Activated CD8-positive, alpha-beta memory T cell treated with anti-CD3 and anti-CD28 coated beads, Interleukin-2, amount 10 ng/mL, durations not matched to agents 7 days and 5 days (primary cell): ENCODE measurements at places on chromosomes 1 and 21. TPM values are rescaled to one million over a fixed set of nuclear protein-coding genes. Genes with fewer than 3 reads are reported as not detected.

The CFHR5 gene
- not detected for total RNA-seq

DNA sequence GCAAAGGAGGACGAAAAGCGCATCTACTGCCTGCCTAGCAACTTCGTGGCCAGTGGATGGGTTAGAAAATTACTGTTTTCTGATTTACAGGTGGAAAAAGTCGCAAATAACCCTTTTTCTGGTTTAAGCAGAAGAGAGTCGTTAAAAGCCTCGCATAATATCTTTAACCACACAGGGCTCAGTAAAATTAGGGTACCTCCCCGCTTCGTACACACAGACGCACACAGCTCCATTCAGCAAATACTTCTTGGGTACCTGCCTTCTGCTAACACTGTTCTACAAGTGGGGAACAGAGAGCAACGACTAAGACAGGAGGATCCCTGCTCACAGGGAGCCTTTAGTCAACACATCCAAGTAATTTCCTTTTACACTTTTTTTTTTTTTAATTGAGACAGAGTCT is 704 bp downstream of the ALG6 start:
- peak overlapping the region; percentile 89 for H3K27ac ChIP-seq
- peak overlapping the region; percentile 98 for H3K4me3 ChIP-seq
- H3K27me3 ChIP-seq = peaks cover 4% of the 10 kb centered on the region

The AGTRAP gene
- total RNA-seq = 59.9 TPM

The MAB21L3 gene
- not detected for total RNA-seq

DNA sequence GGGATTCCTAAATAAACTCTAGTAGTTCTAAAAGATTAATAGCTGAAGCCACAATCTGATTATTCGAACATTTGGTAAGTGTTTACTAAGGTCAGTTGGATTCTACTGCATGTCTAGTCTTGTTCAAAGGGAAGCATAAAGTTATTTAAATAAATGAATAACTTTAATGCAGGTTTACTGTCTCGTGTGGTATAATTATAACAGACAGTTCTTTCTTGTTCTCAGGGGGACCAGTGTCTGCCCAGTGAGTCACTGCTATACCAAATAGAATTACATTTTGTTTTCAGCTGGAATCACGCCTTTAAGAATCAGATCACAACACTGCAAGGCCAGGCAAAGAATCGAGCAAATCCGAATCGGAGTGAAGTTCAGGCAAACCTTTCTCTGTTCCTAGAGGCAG is 45.1 kb downstream of the SMG7 start:
- H3K4me1 ChIP-seq = peaks cover 18% of the 10 kb centered on the region
- H3K27me3 ChIP-seq = no peaks in the 10 kb centered on the region
- no peak overlapping the region for H3K4me3 ChIP-seq
- no peak for DNase-seq
- H3K27ac ChIP-seq = no peak overlapping the region
- peaks cover 22% of the 10 kb centered on the region for H3K36me3 ChIP-seq

DNA sequence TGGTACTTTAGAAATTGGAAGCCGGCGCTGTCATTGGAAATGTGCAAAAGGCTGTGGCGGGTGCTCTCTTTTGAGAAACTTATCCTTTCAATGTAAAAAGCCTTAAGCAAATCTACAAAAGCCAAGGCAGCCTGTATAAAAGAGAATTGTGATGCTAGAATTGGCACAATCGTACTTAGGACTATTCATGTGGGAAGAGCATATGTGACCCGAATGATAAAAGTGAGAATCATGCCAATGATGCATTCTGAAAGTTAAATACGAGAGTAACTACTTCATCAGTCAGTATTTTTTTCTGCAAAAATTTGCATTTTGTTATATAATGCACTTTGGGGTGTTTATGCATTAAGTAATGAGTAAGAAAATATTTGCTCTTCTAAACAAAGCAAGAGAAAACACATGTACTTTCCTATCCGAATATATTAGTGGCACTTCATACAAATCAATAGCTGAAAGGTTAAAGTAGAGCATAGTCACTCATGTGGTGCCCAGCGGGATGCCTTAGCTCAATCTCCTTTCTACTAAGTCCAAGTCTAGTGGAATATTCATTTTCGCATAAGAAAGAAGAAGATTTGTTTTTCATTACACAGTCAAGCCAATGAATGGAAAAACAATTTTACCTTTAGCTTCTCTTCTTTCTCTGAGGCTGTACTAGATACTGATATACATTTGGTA is 1256.6 kb upstream of the B3GALT2 start:
- H3K4me1 ChIP-seq = no peaks in the 10 kb centered on the region
- no peak overlapping the region for H3K27ac ChIP-seq
- H3K36me3 ChIP-seq = no peaks in the 10 kb centered on the region
- DNase-seq = no peak
- no peak overlapping the region for H3K4me3 ChIP-seq

DNA sequence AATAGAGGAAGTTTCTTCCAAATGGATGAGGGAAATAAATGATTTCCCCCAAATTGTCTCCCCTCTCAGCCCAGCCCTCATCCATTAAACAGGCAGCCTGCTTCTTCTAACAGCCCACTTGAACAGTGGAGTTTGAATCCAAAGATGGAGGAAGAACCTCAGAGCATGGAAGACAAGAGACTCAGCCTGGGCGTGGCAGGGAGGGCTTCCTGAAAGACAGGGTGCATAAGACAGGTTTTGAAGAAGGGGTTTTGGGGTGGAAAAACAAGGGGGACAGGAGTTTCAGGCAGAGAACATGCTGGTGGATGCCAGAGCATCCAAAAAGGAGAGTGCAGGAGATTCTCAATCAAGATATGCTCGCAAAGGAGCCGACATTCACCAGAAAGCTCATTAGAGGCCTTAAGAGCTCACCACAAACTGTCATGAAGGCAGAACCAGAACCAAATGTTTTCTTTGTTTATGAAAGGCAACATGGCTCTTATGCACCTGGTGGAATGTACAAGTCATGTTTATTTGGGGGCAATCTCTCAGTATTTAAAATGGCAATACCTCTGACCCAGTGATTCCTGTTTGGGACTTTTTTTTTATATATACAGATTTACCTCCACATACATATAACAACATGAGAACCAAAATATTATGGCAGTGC is 26.5 kb upstream of the TSPEAR start:
- no peak for DNase-seq
- no peak overlapping the region for H3K27ac ChIP-seq
- no peaks in the 10 kb centered on the region for H3K4me1 ChIP-seq
- H3K4me3 ChIP-seq = no peak overlapping the region
- peaks cover 7% of the 10 kb centered on the region for H3K27me3 ChIP-seq

GRCh38 chr1:67650061-67650460 is 34.9 kb upstream of the GADD45A start:
- H3K4me1 ChIP-seq = peaks cover 7% of the 10 kb centered on the region
- peaks cover 14% of the 10 kb centered on the region for H3K27me3 ChIP-seq
- DNase-seq = no peak

The SPATA21 gene
- total RNA-seq = not detected

- H3K27me3 ChIP-seq = peaks cover 56% of the 10 kb centered on the region
- peaks cover 30% of the 10 kb centered on the region for H3K4me1 ChIP-seq
- peaks cover 4% of the 10 kb centered on the region for H3K36me3 ChIP-seq
- no peak overlapping the region for H3K4me3 ChIP-seq
These were observed 35.5 kb upstream of the PARP1 start for GRCh38 chr1:226443439-226443838.

DNA sequence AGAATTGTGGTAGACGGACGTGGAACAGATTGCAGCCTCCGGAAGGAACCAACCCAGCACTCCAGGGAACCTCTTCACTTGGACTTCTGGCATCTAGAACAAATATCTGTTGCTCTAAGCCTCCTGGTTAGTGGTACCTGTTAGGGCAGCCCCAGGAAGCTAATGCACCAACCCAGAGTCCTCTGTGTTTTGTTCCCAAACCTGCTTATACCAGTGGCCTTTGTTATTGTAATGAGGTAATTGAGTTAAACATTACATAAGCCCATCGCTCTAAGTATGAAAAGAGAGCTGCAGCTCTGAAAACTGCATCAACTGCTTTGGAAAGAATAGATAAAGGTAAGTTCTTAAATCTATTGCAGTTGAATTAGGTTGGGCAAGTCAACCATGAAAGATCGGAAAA is 516.7 kb downstream of the NPHP4 start:
- no peak overlapping the region for H3K4me3 ChIP-seq
- no peak overlapping the region for H3K27ac ChIP-seq
- H3K36me3 ChIP-seq = no peaks in the 10 kb centered on the region
- no peak for DNase-seq

The SORT1 gene
- total RNA-seq = 8.5 TPM

The C1QB gene
- total RNA-seq = not detected

The AGMAT gene
- 8.0 TPM for total RNA-seq

DNA sequence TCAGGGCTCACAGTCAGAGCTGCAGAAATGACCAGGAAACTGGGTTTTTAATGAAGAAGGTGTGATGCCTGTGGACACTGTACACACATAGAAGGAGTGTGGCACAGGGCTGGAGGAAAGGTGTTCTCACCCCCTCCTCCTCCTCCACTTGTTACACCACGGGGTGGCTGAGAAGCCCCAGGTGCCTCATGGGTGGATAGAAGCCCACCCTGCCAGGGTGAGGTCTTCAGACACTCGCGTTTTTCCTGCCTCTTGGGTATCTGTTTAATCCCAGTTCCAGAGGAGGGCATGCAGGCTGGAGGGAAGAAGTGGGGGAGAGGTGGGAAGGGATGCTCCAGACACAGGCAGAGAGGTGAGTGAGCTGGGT is 9.7 kb upstream of the LAD1 start:
- DNase-seq = no peak
- no peaks in the 10 kb centered on the region for H3K4me1 ChIP-seq
- no peaks in the 10 kb centered on the region for H3K36me3 ChIP-seq

GRCh38 chr1:59194621-59195020 is 102.3 kb upstream of the FGGY start:
- no peaks in the 10 kb centered on the region for H3K27me3 ChIP-seq
- H3K27ac ChIP-seq = no peak overlapping the region

GRCh38 chr1:53432611-53433010 is 26.6 kb upstream of the DMRTB1 start:
- no peak for DNase-seq
- H3K27ac ChIP-seq = no peak overlapping the region
- H3K27me3 ChIP-seq = peaks cover 21% of the 10 kb centered on the region
- H3K4me3 ChIP-seq = no peak overlapping the region
- no peaks in the 10 kb centered on the region for H3K36me3 ChIP-seq
- no peaks in the 10 kb centered on the region for H3K4me1 ChIP-seq

The INAVA gene
- 2.6 TPM for total RNA-seq

GRCh38 chr1:74811436-74812179 is 78.7 kb downstream of the TYW3 start:
- no peak overlapping the region for H3K27ac ChIP-seq
- no peak overlapping the region for H3K4me3 ChIP-seq
- H3K4me1 ChIP-seq = no peaks in the 10 kb centered on the region

- no peaks in the 10 kb centered on the region for H3K4me1 ChIP-seq
- DNase-seq = no peak
- no peaks in the 10 kb centered on the region for H3K36me3 ChIP-seq
- H3K4me3 ChIP-seq = no peak overlapping the region
- H3K27ac ChIP-seq = no peak overlapping the region
These were observed 78.7 kb downstream of the DDR2 start for GRCh38 chr1:162710780-162711465.

GRCh38 chr1:108553905-108554304 is 6.0 kb upstream of the EEIG2 start:
- no peak for DNase-seq
- H3K27me3 ChIP-seq = peaks cover 9% of the 10 kb centered on the region
- H3K4me1 ChIP-seq = peaks cover 8% of the 10 kb centered on the region
- H3K4me3 ChIP-seq = no peak overlapping the region

- peaks cover 18% of the 10 kb centered on the region for H3K4me1 ChIP-seq
- no peak for DNase-seq
- H3K27ac ChIP-seq = no peak overlapping the region
- peaks cover 8% of the 10 kb centered on the region for H3K36me3 ChIP-seq
- H3K27me3 ChIP-seq = no peaks in the 10 kb centered on the region
These were observed 73.7 kb downstream of the CAPZB start for GRCh38 chr1:19411612-19412011.

DNA sequence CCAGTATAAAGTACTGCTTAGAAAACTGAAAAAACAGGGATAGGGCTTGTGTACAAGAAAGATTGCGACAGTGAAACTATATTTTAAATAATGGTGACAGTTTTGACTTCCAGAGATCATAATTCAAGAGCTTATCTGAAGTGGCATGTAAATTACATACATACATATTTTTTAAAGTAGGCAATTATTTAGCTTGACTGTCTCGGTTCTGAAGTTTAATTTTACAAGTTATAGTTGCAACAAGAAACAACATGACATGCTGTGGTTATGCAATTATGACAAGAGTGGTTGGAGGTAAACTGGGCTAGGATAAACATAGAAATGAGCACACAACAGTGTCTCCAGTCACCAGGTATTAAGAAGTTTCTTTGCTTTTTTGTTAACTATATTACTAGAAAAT is 4.1 kb downstream of the C1orf21 start:
- no peak overlapping the region for H3K4me3 ChIP-seq
- H3K4me1 ChIP-seq = peaks cover 13% of the 10 kb centered on the region
- DNase-seq = no peak
- H3K27me3 ChIP-seq = peaks cover 56% of the 10 kb centered on the region
- H3K36me3 ChIP-seq = peaks cover 2% of the 10 kb centered on the region

DNA sequence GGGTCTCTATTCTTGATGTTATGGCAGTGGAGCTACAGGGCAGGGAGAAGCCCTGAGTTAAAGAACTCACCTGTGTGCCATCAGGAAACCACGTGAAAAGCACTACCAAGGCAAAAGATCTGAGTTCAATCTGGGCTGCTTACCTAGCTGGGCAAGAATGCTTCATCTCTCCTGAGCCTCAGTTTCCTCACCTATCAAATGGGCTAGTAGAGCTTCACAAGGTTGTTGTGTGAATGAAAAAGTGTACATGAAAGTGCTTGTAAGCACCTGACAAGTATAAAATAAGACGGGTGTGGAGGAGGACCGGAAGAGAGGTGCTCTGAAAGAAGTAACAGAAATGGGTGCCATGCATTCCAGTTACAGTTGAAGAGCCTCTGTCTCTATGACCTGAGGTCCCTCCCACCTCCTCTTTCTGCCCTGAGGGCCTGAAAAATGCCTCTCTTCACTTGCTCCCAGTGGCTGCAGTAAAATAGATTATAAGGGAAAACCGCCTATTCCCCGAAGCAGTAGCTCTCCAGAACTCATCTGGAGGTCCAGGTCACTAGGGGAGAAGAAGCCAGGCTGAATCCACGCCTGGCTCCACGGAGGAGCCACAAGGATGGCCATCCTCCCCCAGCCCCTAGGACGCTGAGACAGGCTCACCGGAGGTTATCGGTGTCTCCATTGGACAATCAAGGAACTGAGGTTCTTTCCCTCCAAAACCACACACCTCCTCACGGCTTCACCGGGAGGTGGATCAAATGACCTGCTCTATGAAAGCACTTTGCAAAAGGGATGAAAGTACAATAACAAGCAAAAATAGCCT is 1.4 kb downstream of the GPR161 start:
- DNase-seq = no peak
- H3K27me3 ChIP-seq = peaks cover 55% of the 10 kb centered on the region
- peaks cover 12% of the 10 kb centered on the region for H3K4me1 ChIP-seq
- H3K4me3 ChIP-seq = peak overlapping the region; percentile 64

DNA sequence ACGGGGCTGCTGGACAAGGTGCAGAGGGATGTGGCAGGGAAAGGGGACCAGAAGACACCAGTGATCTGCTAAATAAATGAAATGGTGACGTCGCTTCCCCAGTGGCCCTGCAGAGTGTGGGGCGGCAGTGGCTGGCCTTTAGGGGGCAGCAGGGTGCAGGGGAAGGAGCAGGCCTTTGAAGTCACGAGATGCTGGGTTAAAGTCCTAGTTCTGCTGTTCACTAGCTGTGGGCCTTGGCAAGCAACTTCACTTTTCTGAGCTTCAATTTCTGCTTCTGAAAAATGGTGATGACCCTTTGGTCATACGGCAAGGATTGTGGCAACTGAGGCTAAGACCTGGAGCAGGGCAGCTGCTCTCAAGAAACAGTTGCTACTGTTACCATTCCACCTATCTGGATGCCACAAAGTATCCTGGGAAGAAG is 9.2 kb upstream of the GALE start:
- H3K4me1 ChIP-seq = peaks cover 18% of the 10 kb centered on the region
- peaks cover 2% of the 10 kb centered on the region for H3K36me3 ChIP-seq
- H3K27me3 ChIP-seq = no peaks in the 10 kb centered on the region
- H3K4me3 ChIP-seq = no peak overlapping the region
- peak; percentile 91 for DNase-seq
